ENCODE measurements at places on chromosomes 5 and 9.

DNA sequence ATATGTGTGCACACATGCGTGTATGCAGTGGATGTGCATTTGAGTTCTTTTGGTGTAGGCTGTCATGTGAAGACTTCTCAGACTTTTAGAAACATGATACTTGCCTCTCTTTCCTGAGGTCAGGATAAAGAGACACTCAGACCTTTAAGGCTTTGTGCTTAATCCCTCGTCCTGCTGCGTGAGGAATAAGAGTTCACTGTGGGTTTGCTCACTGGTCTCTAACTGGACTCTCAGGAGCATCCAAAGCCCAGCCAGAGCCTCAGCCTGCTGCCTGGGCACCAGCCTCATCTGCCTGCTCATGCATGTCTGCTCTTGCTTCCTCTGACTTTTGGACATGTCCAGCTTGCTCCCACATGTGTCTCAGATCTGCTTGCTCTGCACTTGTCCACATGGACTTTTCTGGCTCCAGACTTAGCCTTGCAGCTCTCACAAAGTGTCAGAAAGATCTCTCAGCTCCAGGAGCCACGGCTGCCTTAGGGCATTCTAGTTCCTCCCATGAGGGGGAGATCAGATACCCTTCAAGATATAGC, 65.1 kb upstream of the ZNF366 start:
- DNase-seq: no peak

GRCh38 chr5:116564312-116564711, 10.3 kb downstream of the SEMA6A start:
- no peak for DNase-seq

DNA sequence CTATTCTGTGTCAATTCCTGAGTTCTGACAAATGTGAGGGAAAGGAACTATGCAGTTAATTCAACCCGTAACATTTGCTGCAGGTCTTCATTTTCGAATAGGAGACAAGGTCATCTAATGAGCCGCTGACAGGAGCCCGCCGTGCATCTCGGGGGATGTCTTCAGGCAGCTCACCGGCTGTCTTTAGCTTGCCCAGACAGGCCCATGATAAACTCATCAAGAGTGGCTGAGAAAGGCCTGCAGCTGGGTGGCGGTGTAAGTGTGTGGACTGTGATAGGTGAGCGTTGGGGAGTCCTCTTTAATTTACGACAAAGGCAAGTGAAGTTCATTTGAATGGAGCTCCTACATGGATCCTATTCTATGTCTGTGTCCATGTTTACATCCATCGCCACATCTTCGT, 190.5 kb downstream of the ADCY2 start:
- no peak for DNase-seq

DNA sequence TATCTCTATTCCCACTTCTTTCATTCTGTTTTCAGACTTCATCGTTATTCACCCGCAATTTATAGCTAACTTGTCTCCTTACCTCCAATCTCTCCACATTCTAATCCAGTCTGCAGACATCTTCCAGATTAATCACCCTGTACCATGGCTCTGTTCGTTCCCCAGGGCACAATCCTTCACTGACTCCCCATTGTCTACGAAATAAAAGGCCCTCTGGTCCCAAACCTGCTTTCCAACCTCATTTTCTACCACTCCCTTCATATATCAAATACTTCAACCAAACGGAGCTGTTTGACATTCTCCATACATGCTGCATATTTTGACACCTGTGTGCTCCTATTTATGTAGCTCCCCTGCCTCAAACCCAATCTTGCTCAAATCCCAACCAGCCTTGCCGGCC, 1720.6 kb upstream of the WWC1 start:
- no peak for DNase-seq

GRCh38 chr9:99809586-99810319, 11.9 kb upstream of the NR4A3 start:
- no peak for DNase-seq

DNA sequence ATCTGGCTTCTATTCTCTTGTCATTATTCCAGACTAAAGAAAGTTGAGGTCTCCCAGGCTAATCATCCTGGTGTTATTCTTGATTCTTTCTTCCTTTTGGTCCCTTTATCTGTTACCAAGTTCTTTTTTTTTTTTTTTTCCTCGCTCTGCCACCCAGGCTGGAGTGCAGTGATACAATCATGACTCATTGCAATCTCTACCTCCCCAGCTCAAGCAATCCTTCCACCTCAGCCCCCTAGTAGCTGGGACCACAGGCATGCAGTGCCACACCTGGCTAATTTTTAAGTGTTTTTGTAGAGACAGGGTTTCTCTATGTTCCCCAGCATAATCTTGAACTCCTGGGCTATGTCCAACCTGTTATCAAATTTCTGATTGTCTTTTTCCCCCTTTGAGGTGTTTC, 126.6 kb upstream of the DHFR start:
- DNase-seq: no peak

DNA sequence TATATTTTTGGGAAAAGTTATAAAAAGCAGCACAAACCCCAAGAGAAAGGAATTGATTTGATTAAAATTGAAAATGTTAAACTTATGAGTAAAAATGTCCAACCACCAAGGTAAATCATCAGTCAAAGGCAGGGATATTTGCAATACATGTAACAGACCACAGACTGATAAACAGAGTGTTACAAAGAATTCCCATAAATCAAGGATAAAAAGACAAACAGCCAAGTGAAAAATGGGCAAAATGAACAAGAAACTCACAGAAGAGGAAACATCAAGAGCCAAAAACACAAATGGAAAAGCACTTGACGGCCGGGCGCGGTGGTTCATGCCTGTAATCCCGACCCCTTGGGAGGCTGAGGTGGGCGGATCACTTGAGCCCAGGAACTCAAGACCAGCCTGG, 81.3 kb upstream of the HRH2 start:
- DNase-seq: no peak

GRCh38 chr9:21831841-21832509, 29.5 kb downstream of the MTAP start:
- no peak for DNase-seq

- no peak for DNase-seq
Measured at GRCh38 chr9:106502930-106503329, 360.0 kb upstream of the ZNF462 start.

GRCh38 chr9:113673726-113674125, 202.4 kb upstream of the ZNF618 start:
- no peak for DNase-seq

GRCh38 chr9:20570756-20571155, 51.5 kb downstream of the MLLT3 start:
- no peak for DNase-seq

- no peak for DNase-seq
Measured at GRCh38 chr9:134555094-134555650, 86.4 kb upstream of the COL5A1 start.

- no peak for DNase-seq
Measured at GRCh38 chr5:58094031-58094430, 365.9 kb downstream of the PLK2 start.

DNA sequence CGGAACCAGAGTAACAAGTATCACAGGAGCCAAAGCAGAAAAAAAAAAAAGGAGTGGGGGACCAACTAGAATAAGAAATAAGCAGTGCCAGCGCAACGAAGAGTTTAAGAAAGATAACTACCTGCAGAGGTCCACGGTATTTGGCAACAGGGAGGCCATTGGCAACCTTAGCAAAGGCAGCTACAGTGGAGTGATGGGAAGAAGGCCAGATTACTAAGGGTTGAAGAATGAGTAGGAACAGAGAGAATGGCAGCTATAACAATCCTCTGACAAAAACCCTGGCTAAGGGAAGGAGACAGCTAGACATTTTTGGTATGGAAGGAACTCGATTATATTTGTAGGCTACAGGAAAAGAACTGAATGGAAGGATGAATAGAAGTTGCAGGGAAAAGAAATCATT, 93.4 kb upstream of the DMAC1 start:
- DNase-seq: no peak

DNA sequence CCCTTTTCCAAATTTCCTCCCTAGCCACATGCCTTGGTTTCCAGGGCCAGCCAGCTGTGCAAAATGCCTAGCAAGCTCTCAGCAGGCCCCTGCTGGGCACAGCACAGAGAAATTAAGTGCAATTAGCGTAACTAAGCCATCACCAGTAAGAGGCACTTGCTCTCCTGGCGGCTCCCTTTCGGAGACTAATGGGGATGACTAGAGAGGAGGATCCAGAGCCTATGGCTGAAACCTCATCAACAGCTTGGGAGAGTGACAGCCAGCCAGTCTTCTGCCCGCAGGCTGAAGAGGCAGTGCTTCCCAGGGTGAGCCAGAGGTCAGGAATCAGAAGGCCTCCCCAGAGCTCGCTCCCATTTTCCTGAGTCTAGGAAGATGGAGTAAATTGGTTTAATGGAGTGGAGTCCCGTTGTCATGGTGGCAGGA, 108.4 kb downstream of the KCNIP1 start:
- no peak for DNase-seq

- DNase-seq: no peak
Measured at GRCh38 chr5:121171834-121172233, 679.8 kb upstream of the FTMT start.

- no peak for DNase-seq
Measured at GRCh38 chr5:146962801-146963355, 84.3 kb upstream of the PPP2R2B start.

GRCh38 chr9:14211564-14211963, 102.4 kb downstream of the NFIB start:
- no peak for DNase-seq

DNA sequence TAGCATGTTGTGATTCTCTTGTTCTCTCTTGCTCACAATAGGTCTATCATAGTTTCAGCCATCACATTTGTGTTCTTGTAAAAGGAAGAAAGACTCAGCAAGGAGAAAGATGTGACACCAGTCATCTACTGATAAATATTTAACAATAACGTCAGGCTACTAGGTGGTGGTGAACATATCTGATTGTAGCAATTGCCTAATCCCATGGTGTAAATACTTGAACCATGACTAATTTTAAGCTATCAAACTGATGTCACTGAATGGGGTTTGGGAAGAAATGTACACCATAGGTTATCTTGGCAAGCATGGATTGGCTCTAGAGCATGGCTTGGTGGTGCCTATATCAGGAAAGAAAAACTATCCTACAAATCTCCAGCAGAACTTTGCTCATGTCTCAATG, 16.6 kb downstream of the DMRTA1 start:
- DNase-seq: no peak

DNA sequence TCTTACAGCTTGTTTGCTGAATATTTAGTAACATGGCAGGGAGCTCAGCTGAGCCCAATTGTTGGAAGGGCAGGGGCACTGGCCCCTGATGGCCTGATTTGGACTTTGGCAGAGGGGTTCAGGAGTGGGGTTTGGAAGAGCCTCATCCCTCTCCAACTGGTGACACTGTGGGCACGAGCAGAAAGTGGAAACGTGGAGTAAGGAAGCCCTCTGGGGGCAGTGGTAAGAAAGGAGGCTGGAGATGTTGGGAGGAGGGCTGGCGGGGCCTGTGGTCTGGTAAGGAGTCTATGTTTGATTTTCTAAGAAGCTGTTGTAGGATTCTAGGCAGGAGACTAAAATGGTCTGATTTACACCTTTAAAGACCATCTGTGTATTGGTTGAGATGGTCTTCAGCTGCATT, 208.9 kb downstream of the HSPA4 start:
- DNase-seq: no peak

GRCh38 chr5:98643569-98643968, 129.9 kb upstream of the RGMB start:
- no peak for DNase-seq

DNA sequence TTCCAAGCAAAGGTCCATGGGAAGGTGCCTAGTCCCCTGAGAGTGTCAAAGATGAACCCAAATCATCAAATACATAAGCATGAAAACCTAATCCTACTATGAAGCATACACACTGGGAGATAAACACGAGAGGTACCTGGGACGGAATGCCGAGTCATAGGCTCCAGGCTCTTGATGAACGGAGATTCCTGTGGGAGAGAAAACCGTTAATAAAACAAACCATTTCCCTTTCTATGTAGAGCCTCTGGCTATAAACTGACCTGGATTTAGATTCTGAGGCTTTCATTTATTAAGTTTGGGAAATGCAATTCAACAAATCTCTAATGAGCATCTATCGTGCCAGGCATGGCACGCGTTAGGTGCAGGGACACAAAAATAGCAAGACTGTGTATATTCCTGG, 206.4 kb upstream of the IL12B start:
- no peak for DNase-seq

DNA sequence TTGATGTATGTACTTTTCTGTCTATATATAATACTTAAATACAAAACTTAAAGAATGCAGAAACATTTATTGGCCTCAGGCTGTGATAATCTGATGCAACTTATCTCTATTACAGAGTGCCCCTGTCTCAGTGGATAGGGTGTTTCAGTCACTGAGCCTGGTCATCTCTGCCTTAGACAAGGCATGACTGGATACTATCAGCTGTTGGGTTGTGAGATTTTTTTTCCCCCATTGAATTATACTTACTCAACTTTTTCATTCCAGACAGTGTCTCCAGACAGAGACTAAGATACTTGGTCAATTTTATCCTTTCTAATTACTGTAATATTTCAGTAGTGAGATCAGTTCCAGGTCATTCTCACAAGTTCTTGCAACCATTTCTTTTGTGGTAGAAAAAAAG, 26.7 kb downstream of the XRCC4 start:
- DNase-seq: no peak

DNA sequence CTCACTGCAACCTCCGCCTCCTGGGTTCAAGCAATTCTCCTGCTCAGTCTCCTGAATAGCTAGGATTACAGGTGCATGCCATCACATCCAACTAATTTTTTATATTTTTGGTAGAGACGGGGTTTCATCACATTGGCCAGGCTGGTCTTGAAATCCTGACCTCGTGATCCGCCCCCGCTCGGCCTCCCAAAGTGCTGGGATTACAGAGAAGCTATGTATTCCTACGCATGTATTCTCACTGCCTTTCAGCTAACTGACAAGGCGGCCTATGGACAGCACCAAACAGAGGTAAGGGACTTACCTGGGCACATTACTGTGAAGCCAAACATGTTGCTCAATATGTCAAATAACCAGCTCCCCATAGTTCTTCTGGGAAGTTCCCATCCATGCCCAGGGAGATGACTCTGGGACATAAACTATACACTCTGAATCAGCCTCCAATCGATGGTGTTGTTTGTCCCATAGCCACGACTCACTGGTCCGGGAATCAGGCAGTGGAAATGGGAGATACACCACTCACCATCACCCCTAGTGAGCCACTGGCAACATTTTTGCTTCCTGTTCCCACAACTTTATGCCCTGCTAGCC, 114.6 kb downstream of the SYK start:
- DNase-seq: no peak

- DNase-seq: no peak
Measured at GRCh38 chr5:31158686-31159085, 34.8 kb upstream of the CDH6 start.

DNA sequence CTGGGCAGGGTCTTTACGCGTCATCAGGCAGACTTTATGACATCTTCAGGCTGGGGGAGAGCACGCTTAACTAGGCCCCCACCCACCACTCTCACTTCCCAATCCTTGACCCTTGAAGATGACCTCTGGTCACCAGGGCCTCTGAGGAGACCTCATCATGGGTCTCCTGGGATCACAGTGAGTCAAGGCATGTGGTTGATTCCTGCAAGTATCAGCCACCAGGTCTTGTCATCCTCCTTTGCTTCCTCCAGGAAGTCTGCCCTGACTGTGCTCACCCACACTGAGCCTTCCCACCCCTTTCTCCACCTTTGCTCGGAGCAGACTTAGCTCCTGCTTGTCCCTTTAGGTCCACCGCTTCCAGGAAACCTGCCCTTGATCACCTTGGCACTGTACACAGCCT, 17.3 kb downstream of the ODF2 start:
- DNase-seq: no peak

GRCh38 chr5:141478321-141478945, 2.7 kb downstream of the PCDHGC3 start:
- DNase-seq: no peak

GRCh38 chr5:16815432-16815831, 120.7 kb downstream of the MYO10 start:
- DNase-seq: no peak

GRCh38 chr5:75113354-75114113, 61.2 kb upstream of the GCNT4 start:
- DNase-seq: no peak
